Gastroesophageal sphincter (tissue), 4 donors: ENCODE measurements at places on chromosomes 12 and 14. TPM values are rescaled to one million over a fixed set of nuclear protein-coding genes. Genes with fewer than 3 reads are reported as not detected.
A peak's percentile ranks its signal among the peaks of the same experiment; 100 is the strongest.

Gene KERA
- not detected for total RNA-seq

Gene RPL10L
- not detected for total RNA-seq

Gene CELA1
- not detected for total RNA-seq

Gene SMIM41
- 4.9 TPM for total RNA-seq

Gene OASL
- 0.35 TPM for total RNA-seq

DNA sequence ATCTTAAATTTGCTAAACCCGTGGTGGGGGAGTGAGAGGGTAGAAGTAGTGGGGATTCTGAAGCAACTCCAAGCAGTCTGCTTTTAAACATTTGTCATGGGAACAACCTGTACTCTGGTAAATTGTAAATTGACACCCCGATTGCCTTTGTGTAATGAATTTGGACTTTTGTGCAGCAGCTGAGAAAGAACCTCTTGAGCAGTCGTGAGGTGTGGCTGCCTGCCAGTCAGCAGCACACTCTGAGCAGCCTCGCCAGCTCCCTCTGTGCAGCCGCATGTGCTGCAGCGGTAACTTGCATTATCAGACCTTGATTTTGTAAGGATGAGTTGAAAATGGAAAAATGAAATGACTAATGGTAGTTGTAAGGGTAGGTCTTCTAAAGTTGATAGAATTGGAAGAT, 74.3 kb downstream of the SUSD6 start:
- ATAC-seq = peak; percentile 60

DNA sequence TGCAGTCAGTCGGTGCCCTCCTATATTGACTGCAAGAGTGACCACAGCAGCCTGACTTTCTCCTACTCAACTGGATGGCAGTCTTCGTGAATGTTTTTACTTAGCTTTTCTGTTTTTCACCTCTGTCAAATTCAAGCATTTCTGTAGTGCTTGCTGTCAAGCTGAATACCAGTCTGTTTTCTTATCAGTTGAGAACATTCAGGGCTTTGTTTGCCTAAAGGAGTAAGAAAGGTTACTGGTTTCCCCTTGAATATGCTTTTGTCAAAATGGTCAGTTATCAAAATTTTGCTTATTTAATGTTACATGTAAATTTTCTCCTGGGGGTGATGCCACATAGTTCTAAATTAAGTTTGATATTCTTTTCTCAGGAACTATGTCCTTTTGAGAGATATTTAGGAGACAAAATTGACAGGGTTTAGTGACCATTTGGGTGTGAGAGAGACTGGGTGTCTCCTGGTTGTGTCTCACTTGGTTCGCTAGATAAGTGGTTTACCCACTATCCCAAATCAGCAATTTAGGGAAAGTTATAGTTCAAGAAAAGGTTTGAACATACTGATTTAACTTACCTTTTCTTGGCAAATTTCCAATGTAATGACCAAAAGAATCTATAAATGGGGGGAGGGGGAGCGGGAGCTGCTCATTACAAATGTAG, 366.3 kb downstream of the TMTC2 start:
- ATAC-seq = no peak

DNA sequence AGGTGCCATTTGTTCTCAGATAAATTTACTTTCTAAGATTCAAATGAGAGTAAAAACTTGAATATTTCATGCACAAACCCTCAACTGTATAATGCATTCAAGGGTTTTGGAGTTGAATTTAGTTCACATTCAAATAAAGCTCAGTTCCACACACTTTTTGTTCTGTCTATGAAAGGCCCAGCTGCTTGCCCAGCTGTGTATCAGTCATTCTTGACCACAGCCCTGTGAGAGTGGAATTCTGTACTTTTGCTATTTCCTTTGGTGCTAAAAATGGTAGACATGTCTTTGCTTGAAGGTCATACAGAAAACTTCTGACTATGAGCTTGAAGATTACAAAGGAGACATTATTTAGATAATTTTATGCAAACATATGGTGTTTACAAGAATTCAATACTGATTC, 110.4 kb downstream of the KCNC2 start:
- ATAC-seq = no peak

DNA sequence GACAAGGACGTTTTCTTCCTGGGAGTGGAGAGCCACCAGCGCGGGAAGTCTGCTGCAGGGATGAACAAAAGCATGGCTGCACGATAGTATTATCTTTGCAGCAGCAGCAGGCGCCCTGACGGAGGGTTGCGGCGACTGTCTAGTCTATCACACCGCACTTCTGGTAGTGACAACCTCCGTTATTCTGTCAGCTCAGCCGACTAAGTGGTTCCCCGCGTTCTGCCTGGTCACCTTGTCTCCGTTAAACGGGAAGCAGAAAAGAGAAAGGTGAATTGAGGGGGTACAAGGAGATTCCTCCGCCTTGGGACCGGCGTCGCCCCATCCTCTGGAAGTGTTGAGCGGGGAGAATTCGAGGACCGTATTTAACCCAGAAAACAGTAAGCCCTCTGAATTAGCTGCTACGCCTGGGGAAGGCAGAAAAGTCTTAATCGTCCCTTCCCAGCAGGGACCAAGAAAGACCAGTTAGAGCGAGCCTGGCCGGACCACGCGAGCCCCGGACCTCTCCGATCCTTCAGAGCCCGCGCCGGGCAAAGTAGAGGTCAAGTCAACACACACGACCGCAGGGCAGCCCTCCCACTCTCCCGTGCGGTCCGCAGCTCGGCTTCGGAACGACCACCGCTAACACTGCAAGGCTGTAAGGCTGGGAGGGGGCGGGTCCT, 536 bp upstream of the DAAM1 start:
- peak; percentile 49 for ATAC-seq

DNA sequence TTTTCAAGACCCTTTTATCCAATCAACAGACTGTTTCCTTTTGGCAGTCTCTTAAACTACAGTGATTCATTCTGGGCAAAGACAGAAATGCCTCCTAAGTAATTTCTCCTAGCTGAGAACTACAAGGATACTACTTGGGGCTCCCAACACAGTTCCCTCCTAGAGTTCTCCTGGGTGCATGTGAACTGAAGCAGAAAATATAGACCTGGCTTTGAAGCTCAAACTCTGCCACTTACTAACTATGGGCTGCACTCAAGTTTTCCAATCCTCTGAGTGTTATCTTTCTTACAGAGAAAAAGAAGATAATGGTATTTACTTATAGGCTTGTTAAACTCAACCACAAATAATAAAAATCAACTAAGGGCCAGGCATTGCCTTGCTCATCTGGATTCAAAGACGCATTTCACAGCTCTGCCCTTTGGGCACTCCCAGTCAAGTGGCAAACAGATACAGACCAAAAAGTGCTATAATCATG, 97.6 kb downstream of the EFCAB11 start:
- no peak for ATAC-seq

- ATAC-seq = no peak
Observed at GRCh38 chr12:18551701-18552100, 186.1 kb downstream of the PLCZ1 start.

GRCh38 chr12:88361493-88361892, 218.8 kb downstream of the KITLG start:
- ATAC-seq = no peak

GRCh38 chr12:4320853-4321701, at the start of gene TIGAR:
Gene TIGAR (plus strand): TSS chr12:4321213. CDS start chr12:4321272, 59 bp downstream.
- peak; percentile 100 for ATAC-seq

DNA sequence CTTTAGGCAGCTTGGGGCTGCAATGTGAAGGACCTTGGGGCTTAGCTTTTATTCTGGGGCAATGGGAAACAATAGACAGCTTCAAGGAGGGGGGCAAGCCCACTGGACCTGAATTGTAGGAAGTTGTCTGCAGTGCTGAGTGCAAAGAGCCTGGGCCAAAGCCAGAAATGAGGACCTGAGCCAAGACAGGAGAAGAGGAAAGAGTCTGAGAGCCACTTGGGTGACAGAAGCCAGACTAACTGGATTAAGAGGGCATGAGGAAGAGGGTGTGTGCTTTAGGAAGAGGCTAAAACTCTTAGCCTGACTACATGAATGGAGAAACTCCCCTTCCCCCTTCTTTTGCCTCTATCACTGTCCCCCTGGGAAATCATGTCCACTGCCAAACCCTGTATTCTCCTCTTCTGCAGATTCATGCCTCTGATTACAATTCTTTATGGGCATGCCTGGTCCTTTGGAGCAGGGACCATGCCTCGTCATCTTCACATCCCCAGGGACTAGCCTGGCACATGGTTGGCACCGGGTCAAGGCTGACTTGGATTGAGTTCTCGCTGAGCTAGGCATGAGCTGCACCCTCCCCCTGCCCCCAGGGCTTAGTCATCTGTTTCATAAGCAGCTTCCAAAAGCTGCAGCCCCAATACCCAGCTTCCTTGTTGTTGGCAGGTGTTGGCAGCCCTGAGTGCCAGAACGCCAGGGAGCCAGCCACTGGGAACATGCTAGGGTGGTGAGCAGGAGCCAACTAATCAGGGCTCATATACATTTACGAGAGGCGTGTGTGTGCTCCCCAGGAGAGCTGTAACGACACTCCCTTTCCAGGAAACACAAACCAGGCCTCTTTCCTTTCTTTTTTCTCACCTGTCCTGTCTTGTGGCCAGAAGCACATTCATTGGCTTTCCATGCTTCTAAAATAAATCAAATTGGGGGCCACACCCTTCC, 27.7 kb upstream of the JDP2 start:
- ATAC-seq = peak; percentile 91

- no peak for ATAC-seq
Observed at GRCh38 chr14:104144911-104145825, 6.8 kb downstream of the KIF26A start.

- ATAC-seq = no peak
Observed at GRCh38 chr12:1161197-1161596, 170.2 kb downstream of the ERC1 start.

GRCh38 chr14:50974118-50974517, 29.8 kb upstream of the PYGL start:
- peak; percentile 36 for ATAC-seq
